Thoracic aorta (tissue), 2 donors: ENCODE measurements at places on chromosomes 12 and 14. TPM values are rescaled to one million over a fixed set of nuclear protein-coding genes. Genes with fewer than 3 reads are reported as not detected.

GRCh38 chr12:42259699-42260098 lies 21.7 kb upstream of the YAF2 start:
- no peaks in the 10 kb centered on the region for H3K4me1 ChIP-seq
- no peaks in the 10 kb centered on the region for H3K36me3 ChIP-seq
- H3K4me3 ChIP-seq = no peak overlapping the region
- no peak for DNase-seq
- no peak overlapping the region for H3K27ac ChIP-seq

DNA sequence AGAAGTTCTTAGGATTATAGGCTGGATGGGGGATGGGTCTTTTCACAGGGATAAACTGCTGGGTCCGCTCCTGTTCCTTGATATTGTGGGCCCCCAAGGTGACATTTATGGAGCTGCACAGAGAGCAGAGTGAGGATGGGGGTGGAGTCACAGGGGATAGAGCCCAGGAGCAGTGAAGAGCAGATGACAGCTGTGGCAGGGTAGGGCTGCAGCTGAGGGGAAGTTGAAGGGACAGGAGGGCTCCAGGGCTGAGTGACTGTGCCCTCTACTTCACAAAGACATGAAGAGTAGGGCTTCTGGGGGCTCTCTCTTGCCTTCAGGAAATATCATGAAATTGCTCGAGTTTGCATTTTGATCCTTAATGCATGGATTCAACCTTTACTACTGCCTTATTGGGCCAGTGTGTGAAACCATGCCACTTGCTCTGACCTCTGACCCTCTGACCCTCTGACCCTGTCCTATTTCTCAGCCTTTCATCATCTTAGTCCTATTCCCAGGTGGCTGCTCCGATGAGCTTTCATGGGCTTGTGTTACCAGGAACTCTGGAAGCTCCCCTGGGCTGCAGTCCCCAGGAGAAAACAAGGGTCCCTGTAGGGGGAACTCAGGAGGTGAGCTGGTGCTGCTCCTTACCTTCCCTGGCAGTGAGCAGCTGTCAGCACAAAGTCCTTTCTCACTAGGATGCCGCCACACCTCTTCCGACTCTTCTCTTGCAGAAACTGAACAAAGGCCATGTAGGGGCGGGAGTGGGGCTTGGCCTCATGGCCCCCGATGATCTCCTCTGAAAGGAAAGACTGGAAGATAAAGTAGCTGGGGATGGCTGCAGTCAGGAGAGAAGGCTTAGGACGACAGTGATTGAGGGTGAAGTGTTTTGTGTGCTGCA lies 1.6 kb downstream of the GZMH start:
- no peaks in the 10 kb centered on the region for H3K27me3 ChIP-seq
- no peak overlapping the region for H3K27ac ChIP-seq
- no peak overlapping the region for H3K4me3 ChIP-seq
- DNase-seq = no peak

DNA sequence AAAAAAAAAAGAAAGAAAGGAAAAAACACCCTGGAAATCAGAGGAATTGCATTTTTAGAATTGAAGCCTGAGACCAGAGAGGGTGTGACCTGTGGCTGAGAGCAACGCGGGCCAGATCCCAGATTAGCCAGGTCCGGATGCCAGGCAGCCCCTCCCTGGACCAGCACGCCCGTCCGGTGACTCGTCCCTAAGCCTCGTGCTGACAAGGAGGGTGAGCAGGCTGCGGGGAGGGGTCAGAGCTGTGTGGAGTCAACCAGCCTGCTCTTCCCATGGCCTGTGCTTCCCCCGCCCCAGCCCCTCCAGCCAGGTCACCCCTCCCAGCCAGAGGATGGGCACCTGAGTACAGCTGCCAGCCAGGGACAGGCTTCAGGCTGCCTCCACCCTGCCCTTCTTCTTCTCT lies 4.2 kb upstream of the KLC1 start:
- DNase-seq = peak; percentile 74
- no peaks in the 10 kb centered on the region for H3K27me3 ChIP-seq
- peaks cover 35% of the 10 kb centered on the region for H3K4me1 ChIP-seq
- peak overlapping the region; percentile 44 for H3K4me3 ChIP-seq

- DNase-seq = no peak
- peaks cover under 1% of the 10 kb centered on the region for H3K36me3 ChIP-seq
- no peaks in the 10 kb centered on the region for H3K4me1 ChIP-seq
These were observed 332.0 kb downstream of the MED13L start for GRCh38 chr12:115945491-115945885.

Gene HELB
- total RNA-seq = 1.2 TPM

GRCh38 chr12:49762468-49762847 lies 21.1 kb downstream of the TMBIM6 start:
- H3K27me3 ChIP-seq = no peaks in the 10 kb centered on the region
- no peak for DNase-seq
- H3K4me3 ChIP-seq = no peak overlapping the region
- H3K4me1 ChIP-seq = no peaks in the 10 kb centered on the region
- H3K36me3 ChIP-seq = peaks cover 61% of the 10 kb centered on the region

DNA sequence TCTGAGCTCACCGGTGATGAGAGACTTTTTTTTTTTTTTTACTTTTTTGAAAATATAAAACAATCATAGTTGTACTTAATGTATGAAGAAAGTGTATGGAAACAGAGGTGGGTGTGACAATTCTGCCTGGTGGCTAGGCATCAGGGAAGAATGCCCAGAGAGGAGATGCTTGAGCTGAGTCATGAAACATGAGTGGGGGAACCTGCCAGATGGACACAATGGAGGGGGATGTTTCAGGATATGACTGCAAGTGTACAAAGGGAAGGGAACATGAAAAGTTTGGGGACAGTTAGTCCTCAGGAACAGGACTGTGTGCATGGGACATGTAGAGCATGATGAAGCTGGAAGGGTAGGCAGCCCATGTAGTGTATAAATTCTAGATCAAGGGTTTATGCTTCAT lies 274.2 kb upstream of the E2F7 start:
- H3K4me3 ChIP-seq = no peak overlapping the region
- H3K36me3 ChIP-seq = no peaks in the 10 kb centered on the region
- no peak overlapping the region for H3K27ac ChIP-seq
- H3K27me3 ChIP-seq = no peaks in the 10 kb centered on the region
- DNase-seq = no peak

- no peak for DNase-seq
- H3K36me3 ChIP-seq = peaks cover 11% of the 10 kb centered on the region
- H3K4me3 ChIP-seq = peak overlapping the region; percentile 82
- peaks cover 23% of the 10 kb centered on the region for H3K4me1 ChIP-seq
- H3K27ac ChIP-seq = peak overlapping the region; percentile 64
These were observed 3.5 kb downstream of the PTPN21 start for GRCh38 chr14:88551094-88551870.
